Activated naive CD8-positive, alpha-beta T cell treated with anti-CD3 and anti-CD28 coated beads, Interleukin-2, amount 10 ng/mL, durations not matched to agents 7 days and 5 days (primary cell): ENCODE measurements at places on chromosomes 1 and 21.
A peak's percentile ranks its signal among the peaks of the same experiment; 100 is the strongest.

DNA sequence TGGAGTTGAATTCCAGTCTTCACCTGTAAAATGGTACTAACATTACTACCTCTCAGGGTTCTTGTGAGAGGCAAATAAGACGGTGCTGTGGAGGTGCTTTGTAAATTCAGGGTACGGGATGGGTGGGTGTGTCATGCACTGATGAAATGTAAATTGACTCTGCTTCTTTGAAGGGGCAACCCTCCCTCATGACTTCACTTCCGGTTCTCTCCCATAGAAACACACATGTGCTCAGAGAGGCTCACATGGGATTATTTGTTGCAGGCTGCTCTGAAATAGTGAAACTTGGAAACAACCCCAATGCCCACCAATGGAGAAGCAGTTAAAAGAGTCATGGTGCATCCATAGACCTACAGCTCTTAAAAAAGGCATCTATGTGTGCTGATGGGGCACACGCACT lies 44.9 kb upstream of the SCMH1 start:
- H3K4me1 ChIP-seq, result peaks cover 2% of the 10 kb centered on the region
- no peak overlapping the region for H3K27ac ChIP-seq
- DNase-seq, result no peak
- H3K36me3 ChIP-seq, result no peaks in the 10 kb centered on the region

GRCh38 chr1:179287946-179288345 lies 5.7 kb upstream of the SOAT1 start:
- no peak overlapping the region for H3K27ac ChIP-seq
- peaks cover 6% of the 10 kb centered on the region for H3K27me3 ChIP-seq
- no peak overlapping the region for H3K4me3 ChIP-seq
- H3K36me3 ChIP-seq, result no peaks in the 10 kb centered on the region

DNA sequence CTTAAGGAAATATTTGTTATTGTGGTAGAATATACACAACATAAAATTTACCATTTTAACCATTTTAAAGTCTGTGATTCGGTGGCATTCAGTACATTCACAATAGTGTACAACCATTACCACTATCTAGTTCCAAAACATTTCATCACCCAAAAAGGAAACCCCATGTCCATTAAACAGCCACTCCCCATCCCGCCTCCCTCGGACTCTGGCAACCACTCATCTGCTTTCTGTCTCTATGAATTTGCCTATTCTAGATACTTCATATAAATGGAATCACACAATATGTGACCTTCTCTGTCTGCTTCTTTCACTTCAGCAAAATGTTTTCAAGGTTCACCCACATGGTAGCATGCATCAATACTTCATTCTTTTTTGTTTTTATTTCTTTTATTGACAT lies 51.3 kb downstream of the PTP4A2 start:
- no peak overlapping the region for H3K27ac ChIP-seq
- no peak for DNase-seq

- no peak for DNase-seq
- H3K27ac ChIP-seq, result no peak overlapping the region
- no peak overlapping the region for H3K4me3 ChIP-seq
- no peaks in the 10 kb centered on the region for H3K36me3 ChIP-seq
- no peaks in the 10 kb centered on the region for H3K4me1 ChIP-seq
Measured at GRCh38 chr21:41195311-41195710, 27.4 kb downstream of the BACE2 start.

- DNase-seq, result no peak
- no peak overlapping the region for H3K4me3 ChIP-seq
- no peak overlapping the region for H3K27ac ChIP-seq
- H3K27me3 ChIP-seq, result no peaks in the 10 kb centered on the region
Measured at GRCh38 chr21:42215942-42216725, 2.8 kb upstream of the ABCG1 start.

GRCh38 chr21:38470755-38471154 lies 27.5 kb downstream of the ERG start:
- H3K27ac ChIP-seq, result no peak overlapping the region
- H3K4me1 ChIP-seq, result no peaks in the 10 kb centered on the region
- no peak overlapping the region for H3K4me3 ChIP-seq
- DNase-seq, result no peak
- peaks cover 33% of the 10 kb centered on the region for H3K27me3 ChIP-seq

GRCh38 chr1:111270771-111271463 lies 19.7 kb upstream of the CHIA start:
- H3K4me1 ChIP-seq, result peaks cover 8% of the 10 kb centered on the region
- peaks cover 25% of the 10 kb centered on the region for H3K27me3 ChIP-seq
- peaks cover 10% of the 10 kb centered on the region for H3K36me3 ChIP-seq
- no peak overlapping the region for H3K27ac ChIP-seq

DNA sequence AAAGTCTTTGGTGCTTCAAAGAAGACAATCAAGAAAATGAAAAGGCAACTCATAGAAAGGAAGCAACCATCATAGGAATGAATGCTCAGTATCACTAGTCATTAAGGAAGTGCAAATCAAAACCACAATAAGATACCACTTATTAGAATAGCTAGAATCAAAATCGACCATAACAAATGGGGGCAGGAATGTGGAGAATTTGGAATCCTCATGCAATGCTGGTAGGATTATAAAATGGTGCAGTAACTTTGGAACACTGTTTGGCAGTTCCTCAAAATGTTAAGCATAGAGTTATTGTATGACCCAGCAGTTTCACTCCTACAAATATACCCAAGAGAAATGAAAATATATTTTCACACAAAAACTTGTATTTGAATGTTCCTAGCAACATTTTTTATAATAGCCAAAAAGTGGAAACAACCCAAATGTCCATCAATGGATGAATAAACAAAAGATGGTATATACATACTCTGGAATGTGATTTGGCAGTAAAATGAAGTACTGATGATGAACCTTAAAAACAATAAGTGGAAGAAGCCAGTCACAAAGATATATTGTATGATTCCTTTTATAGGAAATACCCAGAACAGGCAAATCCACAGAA lies 105.6 kb downstream of the MIS18A start:
- peaks cover 16% of the 10 kb centered on the region for H3K27me3 ChIP-seq
- H3K4me1 ChIP-seq, result no peaks in the 10 kb centered on the region

GRCh38 chr1:207831517-207832327 lies 79.2 kb downstream of the CD34 start:
- H3K4me1 ChIP-seq, result peaks cover 56% of the 10 kb centered on the region
- peak overlapping the region; percentile 89 for H3K27ac ChIP-seq
- H3K4me3 ChIP-seq, result peak overlapping the region; percentile 74
- peaks cover 5% of the 10 kb centered on the region for H3K36me3 ChIP-seq

GRCh38 chr1:22490309-22490708 lies 38.7 kb downstream of the ZBTB40 start:
- no peaks in the 10 kb centered on the region for H3K27me3 ChIP-seq
- H3K4me1 ChIP-seq, result no peaks in the 10 kb centered on the region
- no peak overlapping the region for H3K4me3 ChIP-seq
- H3K36me3 ChIP-seq, result peaks cover 10% of the 10 kb centered on the region
